Trophoblast cell (in vitro differentiated cells and primary cell): ENCODE measurements at places on chromosomes 1 and 21.

GRCh38 chr21:21064353-21064752, 66.1 kb downstream of the NCAM2 start:
- no peak overlapping the region for H3K27ac ChIP-seq
- DNase-seq: peak; percentile 20
- no peak overlapping the region for H3K4me3 ChIP-seq
- H3K4me1 ChIP-seq: no peaks in the 10 kb centered on the region

GRCh38 chr1:154627257-154628120, 19.5 kb upstream of the ADAR start:
- DNase-seq: peak; percentile 82
- no peaks in the 10 kb centered on the region for H3K4me1 ChIP-seq
- peak overlapping the region; percentile 78 for H3K4me3 ChIP-seq
- H3K36me3 ChIP-seq: no peaks in the 10 kb centered on the region

- H3K27ac ChIP-seq: peak overlapping the region; percentile 76
- no peaks in the 10 kb centered on the region for H3K27me3 ChIP-seq
- no peaks in the 10 kb centered on the region for H3K36me3 ChIP-seq
- no peak for DNase-seq
- peaks cover 5% of the 10 kb centered on the region for H3K4me1 ChIP-seq
- no peak overlapping the region for H3K4me3 ChIP-seq
These were observed 59.6 kb downstream of the ST3GAL3 start for GRCh38 chr1:43766818-43767525.

GRCh38 chr1:179055937-179056336, 25.9 kb upstream of the TOR3A start:
- H3K36me3 ChIP-seq: peaks cover 2% of the 10 kb centered on the region
- DNase-seq: no peak
- no peaks in the 10 kb centered on the region for H3K27me3 ChIP-seq
- H3K4me3 ChIP-seq: no peak overlapping the region

DNA sequence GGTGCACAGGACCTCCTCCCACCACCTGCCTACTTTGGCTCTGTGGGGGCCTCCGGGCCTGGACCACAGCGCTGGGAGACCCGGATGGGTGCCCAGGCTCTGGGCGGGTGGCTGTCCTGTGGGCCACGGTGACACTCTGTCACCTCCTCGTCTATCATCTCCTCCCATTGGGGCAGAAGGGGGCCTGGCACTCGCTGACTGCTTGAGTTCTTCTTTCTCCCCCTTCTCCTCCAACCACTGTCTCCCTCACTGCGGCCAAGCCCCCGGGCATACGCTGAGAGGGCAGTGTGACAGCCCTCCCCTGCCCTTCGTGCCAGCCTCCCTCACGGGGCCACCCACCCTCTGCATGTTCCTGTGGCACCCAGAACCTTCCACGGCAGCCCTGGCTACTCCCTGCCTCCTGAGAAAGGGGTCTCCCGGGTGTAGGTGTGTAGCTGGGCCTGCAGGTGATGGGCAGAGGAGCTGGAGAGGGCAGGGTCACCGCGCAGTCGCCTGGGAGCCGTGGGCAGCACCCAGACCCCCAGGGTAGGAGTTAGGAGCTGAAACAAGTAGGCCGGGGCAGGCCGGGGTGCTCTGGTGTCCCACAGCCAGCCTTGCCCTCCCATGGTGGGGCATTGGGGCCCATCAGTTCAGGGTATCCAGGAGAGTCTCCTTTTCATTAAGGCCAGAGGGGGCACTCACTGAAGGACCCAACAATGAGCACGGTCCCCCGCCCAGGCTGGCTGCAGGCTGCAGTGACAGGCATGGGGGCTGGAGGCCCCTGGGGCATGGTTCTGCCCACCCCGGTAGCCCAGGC, 9.2 kb upstream of the ARF1 start:
- DNase-seq: no peak
- H3K27ac ChIP-seq: no peak overlapping the region
- no peaks in the 10 kb centered on the region for H3K27me3 ChIP-seq

- peaks cover 1% of the 10 kb centered on the region for H3K36me3 ChIP-seq
- no peaks in the 10 kb centered on the region for H3K4me1 ChIP-seq
- no peak for DNase-seq
- no peak overlapping the region for H3K27ac ChIP-seq
- H3K27me3 ChIP-seq: no peaks in the 10 kb centered on the region
- no peak overlapping the region for H3K4me3 ChIP-seq
These were observed 415.6 kb downstream of the SMYD3 start for GRCh38 chr1:246091477-246091876.

GRCh38 chr1:22627331-22627730, 9.1 kb upstream of the C1QA start:
- H3K36me3 ChIP-seq: no peaks in the 10 kb centered on the region
- no peak overlapping the region for H3K27ac ChIP-seq
- no peaks in the 10 kb centered on the region for H3K27me3 ChIP-seq
- no peaks in the 10 kb centered on the region for H3K4me1 ChIP-seq

GRCh38 chr1:232655028-232655745, 25.3 kb upstream of the SIPA1L2 start:
- peaks cover 6% of the 10 kb centered on the region for H3K4me1 ChIP-seq
- no peak overlapping the region for H3K4me3 ChIP-seq
- no peaks in the 10 kb centered on the region for H3K27me3 ChIP-seq
- peak; percentile 58 for DNase-seq
- H3K36me3 ChIP-seq: no peaks in the 10 kb centered on the region

DNA sequence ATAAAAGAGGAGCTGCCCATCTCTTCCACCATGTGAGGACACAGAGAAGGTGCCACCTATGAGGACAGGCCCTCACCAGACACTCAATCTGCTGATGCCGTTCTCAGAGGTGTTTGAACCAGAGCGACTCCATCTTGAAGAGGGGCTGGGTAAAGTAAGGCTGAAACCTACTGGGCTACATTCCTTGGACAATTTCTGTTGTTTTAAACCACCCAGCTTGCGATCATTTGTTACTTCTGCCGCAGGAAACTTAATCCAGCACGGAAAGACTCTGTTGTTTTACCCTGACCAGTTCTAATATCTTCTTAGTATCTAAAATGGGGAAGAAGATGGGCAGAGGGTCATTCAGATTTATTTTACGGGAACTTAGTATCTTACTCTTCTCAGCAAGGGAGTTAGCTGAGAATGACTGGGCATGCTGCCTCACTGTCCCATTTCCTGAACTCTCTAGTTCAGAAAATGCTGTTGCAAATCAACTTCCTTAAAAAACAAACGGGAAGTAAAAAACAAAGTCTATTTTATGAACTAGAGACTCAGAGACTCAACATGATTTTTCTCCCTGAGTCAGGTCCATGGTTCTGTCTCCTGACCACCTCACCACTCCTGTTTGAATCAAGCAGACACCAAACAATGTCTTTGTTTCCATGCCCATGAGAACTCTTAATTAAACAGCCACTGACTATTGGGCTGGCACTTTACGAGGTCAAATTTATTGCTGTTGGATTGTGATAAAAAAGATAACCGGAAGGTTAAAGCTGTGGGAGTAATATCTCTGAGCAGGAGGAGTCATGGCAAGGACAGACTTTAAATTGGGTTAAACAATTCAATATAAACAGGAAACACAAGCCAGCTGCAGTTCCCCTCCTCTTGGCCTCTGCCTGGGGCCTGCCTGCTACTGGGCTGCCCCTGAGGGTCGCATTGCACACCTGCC, 23.8 kb upstream of the IFNAR1 start:
- no peaks in the 10 kb centered on the region for H3K36me3 ChIP-seq
- H3K4me3 ChIP-seq: no peak overlapping the region
- DNase-seq: no peak
- peaks cover 4% of the 10 kb centered on the region for H3K4me1 ChIP-seq

DNA sequence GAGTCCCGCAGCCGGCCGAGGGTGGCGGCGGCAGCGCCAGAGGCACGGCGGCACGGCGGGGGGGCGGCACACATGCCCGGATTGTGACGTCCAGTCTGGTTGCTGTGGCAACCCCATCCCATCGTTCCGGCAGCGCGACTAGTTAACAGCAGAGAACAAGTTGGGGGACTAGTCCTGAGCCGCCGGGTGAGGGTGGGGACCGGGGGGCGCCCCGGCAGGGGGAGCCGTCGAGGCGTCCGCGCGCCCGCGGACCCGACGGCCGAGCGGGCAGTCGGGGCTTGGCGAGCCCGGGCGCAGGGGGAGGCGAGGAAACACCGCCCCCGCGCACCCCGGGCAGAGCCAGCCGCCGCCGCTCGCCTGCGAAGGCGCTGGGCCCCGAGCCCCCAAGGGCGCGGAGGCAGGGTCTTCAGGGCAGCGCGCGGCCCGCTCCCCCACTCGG, at the start of gene CHD5:
CHD5 (minus strand) TSS at position 54 of the 439 bp plus-strand sequence. CDS start 298 bp downstream, outside the sequence.
- peaks cover 4% of the 10 kb centered on the region for H3K36me3 ChIP-seq
- H3K4me3 ChIP-seq: no peak within 1 kb of the TSS
- H3K4me1 ChIP-seq: no peaks in the 10 kb centered on the region
- peaks cover 46% of the 10 kb centered on the region for H3K27me3 ChIP-seq
- no peak for DNase-seq

DNA sequence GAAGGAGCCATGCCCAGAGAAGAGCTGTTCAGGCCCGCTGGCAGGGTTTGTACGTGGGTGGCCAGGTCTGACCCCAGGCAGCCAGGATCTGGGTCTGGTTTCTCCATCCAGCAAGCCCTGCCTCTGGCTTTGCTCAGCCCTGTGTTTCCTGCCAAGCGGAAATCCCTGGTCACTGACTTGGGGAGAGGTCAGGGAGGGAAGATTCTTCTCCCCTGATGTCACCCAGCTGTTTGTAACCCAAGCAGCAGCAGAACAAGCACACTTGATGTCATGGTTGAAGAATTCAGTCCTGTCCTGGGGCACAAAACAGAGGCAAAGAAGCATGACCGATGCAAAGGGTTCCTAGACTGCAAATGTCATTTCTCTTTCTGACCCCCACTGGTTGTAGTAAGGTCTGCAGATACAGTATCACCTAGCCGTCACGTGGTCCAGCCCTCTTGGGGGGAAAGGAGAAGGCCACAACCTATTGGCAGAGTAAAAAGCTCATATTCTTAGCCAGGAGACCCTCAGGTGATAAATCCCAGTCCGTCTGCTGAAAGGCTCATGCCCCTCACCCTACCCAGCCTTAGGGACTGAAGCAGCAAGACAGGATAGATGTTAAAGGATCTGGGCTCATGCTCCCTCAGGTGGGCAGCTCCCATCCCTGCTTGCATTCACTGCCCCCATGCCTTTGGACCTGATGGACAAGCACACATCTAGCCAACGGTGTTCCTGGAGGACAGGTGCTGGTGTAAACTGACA, 120.9 kb downstream of the SYT2 start:
- peaks cover 40% of the 10 kb centered on the region for H3K4me1 ChIP-seq
- no peak overlapping the region for H3K4me3 ChIP-seq
- H3K27ac ChIP-seq: peak overlapping the region; percentile 85
- H3K27me3 ChIP-seq: no peaks in the 10 kb centered on the region
- peak; percentile 96 for DNase-seq

GRCh38 chr1:161492827-161493226, 12.4 kb upstream of the FCGR2A start:
- no peak overlapping the region for H3K27ac ChIP-seq
- no peak for DNase-seq
- H3K4me3 ChIP-seq: no peak overlapping the region
- H3K4me1 ChIP-seq: no peaks in the 10 kb centered on the region
